ENCODE measurements at places on chromosomes 6 and 20.

GRCh38 chr20:32113591-32114260 is 4.2 kb downstream of the TM9SF4 start:
- no peak for DNase-seq

DNA sequence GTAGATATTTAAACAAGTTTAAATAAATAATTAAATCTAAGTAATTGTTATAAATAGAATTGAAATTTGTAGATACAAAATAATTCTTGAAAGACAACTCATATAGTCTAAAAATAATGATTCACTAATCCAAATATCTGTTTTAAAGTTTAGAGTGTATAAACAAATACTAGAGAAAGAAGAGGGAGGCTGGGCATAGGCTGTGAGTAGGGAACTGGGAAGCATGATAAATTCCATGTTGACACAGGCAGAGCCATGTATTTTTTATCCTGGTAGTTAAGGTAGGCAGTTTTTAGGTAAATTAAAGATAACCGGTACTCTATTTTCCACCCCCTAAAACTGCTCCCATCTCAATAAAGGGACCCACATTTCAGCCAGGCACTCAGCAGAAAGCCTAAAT is 11.7 kb upstream of the RIN2 start:
- DNase-seq: no peak

GRCh38 chr6:7034055-7034454 is 73.7 kb upstream of the RREB1 start:
- DNase-seq: no peak

DNA sequence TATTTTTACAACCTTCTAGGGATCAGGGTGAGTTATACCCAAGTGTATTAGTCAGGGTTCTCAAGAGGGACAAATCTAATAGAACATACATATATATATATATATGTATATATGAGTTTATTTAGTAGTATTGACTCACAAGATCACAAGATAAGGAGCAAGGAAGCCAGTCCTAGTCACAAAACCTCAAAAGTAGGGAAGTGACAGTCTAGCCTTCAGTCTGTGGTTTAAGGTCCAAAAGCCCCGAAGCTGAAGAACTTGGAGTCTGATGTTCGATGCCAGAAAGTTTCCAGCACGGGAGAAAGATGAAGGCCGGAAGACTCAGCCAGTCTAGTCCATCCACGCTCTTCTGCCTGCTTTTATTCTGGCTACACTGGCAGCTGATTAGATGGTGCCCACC is 632.7 kb upstream of the AGPAT4 start:
- no peak for DNase-seq

- DNase-seq: no peak
Observed at GRCh38 chr20:10200330-10200729, 18.3 kb upstream of the SNAP25 start.
